ENCODE measurements at places on chromosomes 7 and 10.

GRCh38 chr7:4015371-4015770 lies 666.7 kb upstream of the FOXK1 start:
- DNase-seq: no peak

GRCh38 chr7:130752424-130752823 lies 18.4 kb upstream of the KLF14 start:
- no peak for DNase-seq

DNA sequence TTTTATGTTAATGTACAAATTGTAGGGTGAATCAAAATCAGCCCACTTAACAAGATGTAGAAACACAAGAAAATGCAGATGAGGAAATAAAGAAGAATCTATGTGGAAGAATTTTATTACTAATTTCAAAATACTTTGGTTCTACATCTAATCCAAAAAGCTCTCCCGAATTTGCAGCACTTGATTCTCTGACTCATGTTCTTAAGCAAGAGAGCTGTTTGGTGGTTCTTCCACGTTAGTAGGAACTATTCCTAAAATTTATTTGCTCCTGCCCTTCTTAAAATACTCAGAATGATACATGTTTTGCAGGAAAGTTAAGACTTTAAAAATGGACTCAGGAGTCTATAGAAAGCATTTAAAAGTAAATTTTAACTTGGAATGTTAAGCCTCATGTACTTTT lies 91.8 kb downstream of the ZMYND11 start:
- DNase-seq: no peak

GRCh38 chr7:159328096-159328495 lies 183.4 kb upstream of the VIPR2 start:
- no peak for DNase-seq

DNA sequence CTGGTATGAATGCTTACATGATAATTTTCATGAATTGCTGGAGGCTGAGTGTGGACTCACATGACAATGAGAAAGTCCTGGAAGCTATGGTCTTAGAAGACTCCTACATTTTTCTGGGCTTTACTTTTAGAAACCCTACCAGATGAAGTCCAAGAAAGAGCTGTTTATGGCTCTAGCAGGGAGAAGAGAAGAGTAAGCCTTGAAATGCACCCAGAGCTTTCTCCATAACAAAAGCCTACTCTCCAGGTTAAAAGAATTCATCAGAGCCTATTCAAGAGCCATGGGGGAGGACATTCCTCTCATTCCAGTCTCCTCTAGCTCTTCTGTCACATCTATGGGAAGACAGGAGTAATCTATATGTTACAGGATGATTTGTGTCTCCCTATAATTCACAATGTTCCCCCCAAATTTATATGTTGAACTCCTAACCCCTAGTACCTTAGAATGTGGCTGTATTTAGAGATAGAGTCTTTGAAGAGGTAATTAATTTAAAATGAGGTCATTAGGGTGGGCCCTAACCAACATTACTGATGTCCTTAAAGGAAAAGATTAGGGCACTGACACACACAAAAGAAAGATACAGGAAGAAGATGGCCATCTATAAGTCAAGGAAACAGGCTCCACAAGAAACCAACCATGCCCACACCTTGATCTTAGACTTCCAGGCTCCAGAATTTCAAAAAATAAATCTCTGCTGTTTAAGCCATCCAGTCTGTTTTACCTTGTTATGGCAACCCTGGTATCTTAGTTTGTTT lies 193.8 kb upstream of the PTER start:
- DNase-seq: no peak
